ENCODE measurements at places on chromosomes 7 and 10.

DNA sequence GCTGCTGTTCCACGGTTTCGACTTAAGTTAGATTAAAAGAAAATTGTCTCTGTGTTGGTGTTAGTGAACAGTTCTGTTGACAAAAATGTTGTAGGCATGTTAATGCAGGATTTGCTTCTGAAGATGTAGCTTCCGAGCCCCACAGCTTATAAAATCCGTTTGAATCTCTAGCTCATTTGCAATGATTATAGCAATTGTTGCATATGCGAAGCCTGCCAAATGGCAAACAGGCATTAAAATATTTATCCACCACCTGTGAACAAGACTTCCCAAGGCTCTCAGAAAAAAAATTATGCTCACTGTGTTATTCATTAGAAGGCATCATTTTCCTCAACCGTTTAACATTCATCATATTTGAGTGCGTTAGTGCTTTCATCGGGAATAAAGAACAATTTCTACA is 14.3 kb downstream of the CFAP58 start:
- no peak for DNase-seq

GRCh38 chr7:42250411-42250810 is 13.4 kb upstream of the GLI3 start:
- no peak for DNase-seq

GRCh38 chr7:21023841-21024484 is 237.3 kb upstream of the SP8 start:
- DNase-seq, result no peak

- DNase-seq, result peak; percentile 23
These were observed 301.6 kb upstream of the HPS1 start for GRCh38 chr10:98748298-98748697.

DNA sequence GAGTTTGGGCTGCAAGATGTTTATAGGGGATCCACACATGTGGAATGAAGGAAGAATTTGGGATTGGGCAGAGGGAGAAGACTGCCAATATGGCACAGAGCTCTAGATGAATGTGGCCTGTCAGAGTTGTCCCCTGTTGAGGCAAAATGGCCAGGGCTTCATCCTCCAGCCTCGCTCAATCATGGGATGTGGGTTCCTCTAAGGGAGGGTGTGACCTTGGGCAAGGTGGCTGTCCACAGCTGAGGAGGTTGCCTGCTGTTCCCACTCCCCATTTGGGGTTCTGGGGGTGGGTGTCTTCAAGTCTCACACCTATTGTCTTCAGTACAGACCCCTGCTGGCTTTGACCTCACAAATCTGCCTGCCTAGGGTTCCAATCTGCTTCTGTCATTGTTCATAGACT is 121.6 kb upstream of the FAM204A start:
- DNase-seq, result no peak

- no peak for DNase-seq
These were observed 9.3 kb upstream of the IL2RA start for GRCh38 chr10:6071181-6072175.

- no peak for DNase-seq
These were observed 10.8 kb downstream of the ERLIN1 start for GRCh38 chr10:100174699-100175677.

DNA sequence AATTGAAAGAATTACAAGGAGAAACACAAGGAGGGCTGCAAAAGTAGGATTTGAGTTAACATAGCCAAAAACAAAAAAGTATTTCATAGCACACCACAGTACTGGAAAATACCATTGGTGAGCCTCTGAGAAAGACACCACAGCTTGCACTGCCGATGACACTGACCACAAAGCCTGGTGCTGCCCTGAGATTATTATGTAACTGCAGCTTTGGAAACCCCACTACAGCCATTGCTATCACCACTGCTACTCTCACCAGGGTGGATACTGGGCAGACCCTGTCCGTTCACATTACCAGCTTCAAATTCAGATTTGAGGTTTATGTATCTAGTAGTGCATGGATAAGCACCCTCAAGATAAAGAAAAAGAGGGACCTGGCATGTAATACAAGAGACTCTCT is 1246.7 kb upstream of the SORCS1 start:
- DNase-seq, result no peak

DNA sequence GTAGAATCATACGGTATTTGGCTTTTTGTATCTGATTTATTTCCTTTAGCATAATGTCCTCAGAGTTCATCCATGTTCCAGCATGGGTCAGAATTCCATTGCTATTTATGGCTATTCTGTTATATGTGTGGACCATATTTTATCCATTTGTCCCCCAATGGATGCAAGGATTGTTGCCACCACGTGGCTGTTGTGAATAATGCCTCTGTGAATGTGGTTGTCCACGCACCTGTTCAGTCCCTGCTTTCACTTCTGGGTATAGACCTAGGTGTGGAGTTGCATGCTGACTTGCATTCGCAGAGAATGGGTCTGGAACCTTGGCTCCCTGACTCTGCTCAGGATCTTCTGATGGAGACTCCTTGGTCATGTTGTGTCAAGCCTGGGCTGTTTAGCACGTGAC is 199.9 kb downstream of the CAMK1D start:
- no peak for DNase-seq

DNA sequence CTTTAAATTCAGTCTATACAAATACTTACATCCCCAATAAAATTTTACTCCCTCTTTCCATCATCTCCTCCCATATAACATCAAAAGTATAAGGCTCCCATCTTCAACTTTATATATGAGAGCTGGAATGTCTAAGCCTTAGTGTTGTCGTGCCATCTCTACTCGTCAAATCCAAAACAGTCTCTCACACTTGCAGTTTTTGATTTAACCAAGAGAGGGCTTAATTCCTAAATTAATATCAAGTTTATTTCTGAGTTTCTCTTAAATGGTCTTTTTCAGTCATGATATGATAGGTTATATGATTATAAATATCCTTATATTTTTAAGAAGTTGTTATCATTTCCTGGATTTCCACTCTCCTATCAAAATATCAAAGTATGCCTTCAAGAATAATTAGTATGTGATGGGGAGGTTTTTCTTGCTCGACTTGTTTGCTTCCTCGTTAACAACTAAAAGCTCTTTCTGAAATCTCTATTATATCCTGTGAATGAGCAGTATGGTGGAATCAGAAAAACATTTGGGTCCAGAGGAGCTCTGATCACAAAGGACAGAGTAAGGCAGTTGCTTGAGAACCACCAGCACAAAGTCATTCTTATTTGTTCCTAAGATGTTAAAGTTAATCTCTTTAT is 12.5 kb upstream of the LIPK start:
- DNase-seq, result no peak

DNA sequence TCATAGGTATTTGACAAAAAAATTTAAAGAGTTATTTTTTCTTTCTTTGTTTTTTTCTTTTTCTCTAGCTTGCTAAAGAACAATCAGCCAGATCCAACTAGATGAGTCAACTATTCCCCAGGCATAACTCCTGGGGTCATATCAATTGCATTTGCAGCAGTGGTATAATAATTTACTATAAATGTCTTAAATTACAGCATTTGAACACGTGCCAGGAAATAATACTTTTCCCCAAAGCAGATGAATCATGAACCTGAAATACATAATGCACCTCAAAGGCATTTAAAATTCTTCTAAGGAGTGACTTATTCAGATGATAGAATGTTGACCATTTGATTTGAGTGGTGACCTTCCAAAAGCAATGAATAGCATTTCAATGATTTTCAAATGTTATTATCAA is 190.1 kb downstream of the LRRTM3 start:
- peak; percentile 32 for DNase-seq

GRCh38 chr7:106038916-106039315 is 73.2 kb downstream of the SYPL1 start:
- DNase-seq, result no peak

DNA sequence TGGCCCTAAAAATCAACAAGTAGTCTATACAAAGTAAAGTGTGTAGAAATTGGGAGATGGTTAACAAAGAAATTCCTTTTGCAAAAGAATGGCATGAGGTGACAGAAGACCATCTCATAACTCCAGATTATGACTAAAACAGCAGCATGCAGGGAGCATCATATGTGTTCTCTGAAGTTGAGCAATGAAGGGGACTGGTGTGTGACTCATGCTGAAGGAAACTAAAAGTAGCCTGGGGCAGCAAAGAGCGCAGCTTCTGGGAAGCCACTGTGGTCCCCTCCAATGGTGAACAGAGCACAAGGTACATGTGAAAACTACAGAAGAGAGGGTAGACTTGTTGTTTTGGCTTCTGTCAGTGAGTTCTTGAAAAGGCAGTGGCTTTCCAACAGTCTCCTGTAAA is 133.4 kb downstream of the MACC1 start:
- DNase-seq, result peak; percentile 8

DNA sequence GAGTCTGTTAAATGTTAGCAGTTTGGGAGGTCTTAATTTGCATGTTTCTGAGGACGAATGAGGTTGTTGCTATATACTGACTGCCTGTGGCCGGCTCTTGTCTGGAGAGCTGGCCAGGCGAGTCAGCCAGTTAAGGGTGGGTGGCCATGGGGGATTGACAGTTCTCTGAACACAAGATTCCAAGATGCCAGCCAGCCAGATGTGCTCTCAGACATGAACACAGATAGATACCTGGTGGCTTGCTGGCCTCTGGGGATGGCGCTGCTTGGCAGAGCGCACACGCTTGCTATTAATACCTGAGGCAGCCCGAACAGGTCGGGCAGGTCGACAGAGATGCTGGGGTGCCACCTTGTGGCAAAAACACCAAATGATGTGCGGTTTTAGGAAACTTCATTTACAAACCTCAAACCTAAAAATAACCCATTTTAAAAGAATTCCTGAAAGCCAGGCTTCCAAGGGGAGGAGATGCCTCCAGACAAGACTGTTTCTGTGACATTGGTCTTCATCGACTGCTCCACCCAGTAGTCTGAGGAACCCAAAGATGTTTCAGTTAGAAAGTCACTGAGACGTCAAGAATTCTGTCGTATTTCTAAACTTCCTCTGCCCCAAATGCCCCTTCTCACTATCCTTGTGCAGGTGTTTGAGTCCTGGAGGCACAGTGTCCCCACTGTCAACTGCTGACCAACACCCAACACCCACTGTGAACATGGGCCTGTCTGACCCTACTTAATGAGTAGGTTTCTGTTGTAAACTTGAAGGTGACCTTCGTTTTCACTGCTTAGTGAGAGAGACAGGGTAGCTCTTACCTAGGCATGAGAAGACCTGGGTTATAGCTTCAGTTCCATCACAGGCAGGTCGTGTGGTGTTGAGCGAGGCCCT is 123.4 kb downstream of the NT5C2 start:
- DNase-seq, result peak; percentile 62

- no peak for DNase-seq
These were observed 42.0 kb downstream of the SP4 start for GRCh38 chr7:21469894-21470293.

DNA sequence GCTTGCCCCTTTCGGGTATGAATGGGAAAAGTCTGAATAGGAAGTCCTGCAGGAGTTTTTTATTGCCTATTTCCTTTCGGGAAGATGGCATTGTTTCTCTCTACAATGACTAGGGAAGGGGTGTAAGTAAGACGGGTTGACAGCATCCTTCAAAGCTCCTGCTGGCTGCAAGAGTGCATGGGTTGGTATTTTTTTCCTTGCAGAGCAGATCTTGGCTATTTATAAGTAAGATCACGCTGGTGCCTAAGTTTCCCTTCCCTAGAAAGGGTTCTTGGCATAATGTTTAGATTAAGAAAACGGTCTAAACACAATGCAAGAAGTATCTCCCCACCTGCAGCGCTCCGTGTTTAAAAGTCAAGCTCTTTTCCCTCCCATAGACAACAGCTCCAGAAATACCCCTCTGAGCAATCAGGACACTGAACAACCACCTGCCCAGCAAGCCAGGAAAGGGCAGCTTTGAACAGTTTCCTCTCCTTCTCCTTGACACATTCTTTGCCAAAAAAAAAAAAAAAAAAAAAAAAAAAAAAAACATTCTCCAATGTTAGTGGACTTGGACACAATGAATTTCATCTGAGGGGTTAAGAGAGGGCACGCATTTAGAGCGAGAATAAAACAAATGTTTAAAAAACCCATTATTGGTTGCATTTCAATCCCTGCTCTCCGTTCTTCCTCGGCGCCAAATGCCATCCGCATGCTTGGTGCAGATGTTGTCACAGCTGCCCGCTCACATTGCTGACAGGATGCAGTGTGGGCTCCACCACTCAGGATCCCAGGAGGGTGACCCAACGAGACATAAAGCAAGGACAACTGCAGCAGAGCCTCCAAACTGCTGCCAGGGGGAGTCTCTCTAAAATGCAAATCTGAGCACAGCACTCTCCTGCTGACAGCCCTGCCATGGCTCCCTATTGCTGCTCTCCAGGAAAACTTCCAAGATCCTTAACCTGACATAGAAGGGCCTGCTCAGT is 427.4 kb upstream of the MGMT start:
- no peak for DNase-seq

DNA sequence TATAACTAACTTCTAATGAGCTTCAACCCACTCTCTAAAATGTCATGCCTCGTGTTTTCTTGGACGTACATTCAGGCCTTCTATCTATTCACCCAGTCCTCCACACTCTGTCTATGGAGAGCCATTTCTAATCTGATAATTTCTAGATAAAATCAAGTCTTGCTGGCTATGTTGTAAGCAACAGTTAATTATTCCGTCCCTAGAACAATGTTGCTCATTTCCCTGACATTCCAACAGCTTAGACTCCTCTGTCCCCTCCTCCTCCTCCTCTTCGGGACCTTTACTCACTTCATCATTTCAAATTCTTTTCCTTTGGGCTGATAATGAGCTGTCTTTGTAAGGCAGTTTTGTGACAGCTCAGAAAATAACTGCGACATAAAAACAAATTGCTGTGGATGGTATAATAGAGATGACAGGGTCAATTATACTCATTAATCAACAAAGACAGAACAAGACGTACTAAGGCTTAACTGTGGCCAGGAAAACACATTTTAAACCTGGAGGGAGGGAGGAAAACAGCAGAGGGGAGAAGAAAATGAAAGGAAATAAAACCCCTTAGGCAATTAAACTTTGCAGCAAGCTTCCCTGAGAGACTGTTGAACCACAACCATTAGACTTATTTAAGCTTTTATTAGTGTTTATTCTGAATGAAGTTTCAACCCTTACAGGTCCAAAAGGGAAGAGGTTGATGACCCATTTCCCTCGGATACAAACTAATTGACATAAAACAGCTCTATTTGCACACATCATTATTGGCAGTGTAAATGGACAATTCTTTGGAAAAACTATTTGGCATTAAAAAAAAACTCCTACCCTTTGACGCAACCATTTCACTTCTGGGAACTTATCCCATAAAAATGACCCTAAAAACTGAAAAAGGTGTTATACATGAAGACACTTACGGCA is 179.1 kb downstream of the SFMBT2 start:
- DNase-seq, result no peak

GRCh38 chr10:129631006-129631405 is 164.0 kb downstream of the MGMT start:
- no peak for DNase-seq

- no peak for DNase-seq
These were observed 90.7 kb downstream of the PARP12 start for GRCh38 chr7:139972029-139972428.

- no peak for DNase-seq
These were observed 84.3 kb downstream of the KCNMA1 start for GRCh38 chr10:77553311-77553710.

Data from urothelium cell line (cell line).